ENCODE measurements at places on chromosomes 7 and 10.

- DNase-seq = no peak
These were observed 72.3 kb upstream of the ZNF746 start for GRCh38 chr7:149569726-149570422.

DNA sequence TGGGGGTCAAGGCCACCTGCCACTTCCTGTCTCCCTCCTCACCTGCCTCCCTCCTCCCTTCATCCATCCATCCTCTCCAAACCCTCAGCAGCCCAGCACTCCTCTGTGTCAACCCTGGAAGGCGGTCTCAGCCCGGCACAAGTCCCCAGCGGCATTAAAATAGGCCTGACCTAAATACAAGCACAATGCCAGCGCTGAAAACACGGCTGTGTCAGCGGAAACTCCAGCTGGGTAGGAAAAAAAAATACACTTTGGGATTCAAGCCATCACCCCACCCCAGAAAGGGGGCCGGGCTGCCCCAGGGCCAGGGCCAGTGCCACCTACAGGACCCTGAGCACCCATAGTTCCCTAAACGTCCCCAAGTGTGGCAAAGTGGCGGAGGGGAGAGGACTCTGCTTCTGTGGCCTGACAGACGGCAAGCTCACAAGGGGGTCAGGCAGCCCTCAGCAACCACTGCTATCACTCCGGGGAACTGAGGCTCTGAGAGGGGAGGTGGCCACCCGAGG, 22.7 kb upstream of the GTF2IRD1 start:
- no peak for DNase-seq

DNA sequence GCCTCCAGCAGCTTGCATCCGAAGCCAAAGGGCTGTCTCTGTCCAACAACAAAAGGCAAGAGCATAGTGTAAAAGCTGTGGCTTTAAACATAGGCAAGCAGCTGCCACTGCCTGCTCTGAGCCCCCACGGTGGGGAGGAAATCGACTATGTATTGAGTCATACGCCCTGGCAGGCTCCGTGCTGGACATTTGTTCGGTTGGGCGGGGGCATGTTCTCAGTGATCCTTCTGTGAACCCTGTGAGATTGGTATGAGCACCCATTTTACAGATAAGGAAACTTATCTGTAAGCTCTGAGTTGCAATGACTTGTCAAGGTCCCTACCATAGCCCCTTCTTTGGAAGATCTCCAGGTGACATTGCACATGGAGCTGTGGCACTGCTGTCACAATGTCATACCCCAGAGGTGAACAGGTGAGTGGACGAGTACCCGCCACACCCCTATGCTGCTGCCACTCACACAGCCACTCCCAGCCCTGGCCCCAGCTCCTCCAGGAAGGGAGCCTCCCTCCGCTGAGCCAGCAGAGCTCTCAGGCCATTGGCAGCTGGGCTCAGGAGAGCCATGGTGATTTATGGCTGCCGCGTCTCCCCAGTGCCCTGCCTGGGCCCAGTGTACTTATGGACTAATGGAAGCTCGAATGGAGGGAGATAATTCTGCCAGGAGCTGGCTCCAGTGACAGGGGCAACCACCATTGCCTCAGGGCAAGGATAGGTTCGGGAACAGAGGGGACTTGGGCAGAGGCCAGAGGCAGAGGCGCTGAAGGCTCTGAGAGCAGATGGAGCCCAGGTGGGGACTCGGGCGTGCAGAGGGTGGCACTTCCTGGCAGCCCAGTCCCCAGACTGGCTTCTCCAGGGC, 43.7 kb downstream of the UNC5B start:
- DNase-seq = peak; percentile 55

DNA sequence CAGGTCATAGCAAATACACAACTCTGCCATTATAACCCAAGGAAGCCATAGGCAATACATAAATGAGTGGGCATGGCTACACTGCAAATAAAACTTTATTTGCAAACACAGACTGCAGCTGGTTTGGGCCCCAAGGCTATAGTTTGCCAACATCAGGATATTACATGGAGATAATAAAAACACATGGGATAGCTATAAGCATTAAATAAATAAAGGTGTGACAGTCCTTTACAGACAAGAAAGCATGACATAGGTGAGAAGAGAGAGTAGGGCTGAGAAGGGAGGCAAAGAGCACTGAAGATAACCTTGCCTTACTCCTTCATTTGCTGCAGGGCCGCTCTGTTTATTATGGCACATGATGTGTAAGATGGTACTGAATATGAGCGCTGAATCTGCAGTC, 135.1 kb upstream of the GHITM start:
- no peak for DNase-seq
